ENCODE measurements at places on chromosomes 12 and 14. TPM values are rescaled to one million over a fixed set of nuclear protein-coding genes. Genes with fewer than 3 reads are reported as not detected.

GRCh38 chr12:40157336-40157735 is 51.5 kb upstream of the SLC2A13 start:
- DNase-seq, result no peak

DNA sequence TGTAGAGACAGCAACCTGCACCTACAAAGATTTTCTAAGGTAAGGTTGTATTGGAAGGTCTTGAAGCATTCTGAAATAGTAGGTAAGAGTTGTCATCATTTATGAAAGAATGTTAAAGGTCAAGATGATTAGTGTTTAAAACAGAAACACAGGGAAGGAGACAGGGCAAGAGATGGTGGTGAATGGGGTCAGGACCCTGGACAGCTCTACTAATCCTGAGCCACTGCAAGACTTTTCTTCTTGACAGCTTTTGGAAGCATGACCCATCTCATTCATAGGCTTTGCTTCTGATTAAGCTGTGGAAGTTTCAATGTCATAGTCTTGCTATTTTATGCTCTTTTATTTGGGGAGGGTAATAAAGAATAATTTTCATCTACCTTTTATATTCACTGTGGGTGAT is 75.5 kb upstream of the CAND1 start:
- no peak for DNase-seq

GRCh38 chr12:118512669-118513068 is 136.3 kb downstream of the SUDS3 start:
- no peak for DNase-seq

DNA sequence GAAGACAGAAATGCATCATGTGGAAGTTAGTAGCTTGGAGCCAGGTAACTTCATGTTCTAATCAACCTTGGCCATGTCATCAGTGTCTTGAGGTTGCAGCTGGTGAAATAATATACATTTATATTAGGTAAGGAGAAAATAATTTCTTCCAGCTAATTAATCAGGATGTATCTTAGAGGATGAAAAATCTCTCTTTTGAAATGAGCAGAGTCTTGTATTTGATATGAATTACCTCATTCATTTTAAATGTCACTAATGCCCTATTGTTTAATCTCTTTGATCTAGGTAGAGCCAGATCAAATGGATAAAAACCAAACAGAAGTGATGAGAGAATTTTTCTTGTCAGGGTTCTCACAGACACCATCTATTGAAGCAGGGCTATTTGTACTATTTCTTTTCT is at the start of gene OR4Q2:
Gene OR4Q2 (plus strand): TSS at position 301 of the 400 bp plus-strand sequence.
- no peak for DNase-seq

DNA sequence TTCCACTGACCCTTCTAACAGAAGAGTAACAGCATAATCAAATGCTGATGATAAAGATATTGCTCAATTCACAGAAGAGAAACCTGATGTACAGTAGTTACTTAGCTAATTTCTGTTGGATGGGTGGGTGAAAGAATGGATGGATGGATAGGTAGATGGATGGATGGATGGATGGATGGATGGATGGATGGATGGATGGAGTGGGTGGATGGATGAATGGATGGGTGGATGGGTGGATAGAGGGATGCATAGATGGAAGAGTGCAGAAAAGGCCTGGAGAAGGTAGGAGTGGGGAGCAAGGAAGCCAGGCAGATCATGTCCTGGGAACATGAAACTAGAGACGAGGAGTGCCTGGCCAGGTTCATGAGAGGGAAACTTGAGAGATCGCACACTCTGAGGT is 520.9 kb downstream of the BCL11B start:
- no peak for DNase-seq

- DNase-seq, result no peak
Observed at GRCh38 chr12:120066341-120066740, 50.2 kb downstream of the RAB35 start.

GRCh38 chr12:29783773-29784666 is at the start of gene TMTC1:
Gene TMTC1, minus strand, starts transcription at chr12:29783942. Its CDS starts 191 bp downstream, at chr12:29783751.
- DNase-seq, result no peak

DNA sequence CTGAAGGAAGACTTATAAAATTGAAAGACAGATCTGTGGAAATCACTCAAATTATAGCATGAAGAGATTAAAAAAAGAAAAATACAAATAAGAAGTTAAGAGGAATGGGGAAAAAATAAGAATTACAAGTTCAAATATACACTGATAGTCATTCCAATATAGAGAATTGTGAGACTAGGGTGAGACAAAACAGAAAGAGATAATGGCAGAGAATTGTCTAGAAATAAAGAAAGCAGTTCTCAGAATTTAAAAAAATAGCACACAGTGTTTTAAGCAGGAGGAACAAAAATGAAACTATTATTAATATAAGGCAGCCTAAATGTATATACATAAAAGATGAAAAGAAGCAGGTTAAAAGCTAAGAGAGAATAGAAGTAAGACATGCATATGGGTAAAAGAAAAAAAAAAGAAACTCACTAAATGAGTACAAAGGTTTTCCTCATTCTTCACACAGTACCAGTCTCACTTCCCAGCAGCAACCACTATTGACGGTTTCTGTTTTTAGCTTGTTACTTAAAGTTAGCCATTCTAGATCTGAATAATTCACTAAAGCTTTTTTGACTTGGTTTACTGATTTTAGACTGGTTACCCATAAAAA is 31.1 kb downstream of the SLC38A4 start:
- DNase-seq, result no peak

- no peak for DNase-seq
Observed at GRCh38 chr14:100454437-100454836, 131.3 kb downstream of the SLC25A47 start.

DNA sequence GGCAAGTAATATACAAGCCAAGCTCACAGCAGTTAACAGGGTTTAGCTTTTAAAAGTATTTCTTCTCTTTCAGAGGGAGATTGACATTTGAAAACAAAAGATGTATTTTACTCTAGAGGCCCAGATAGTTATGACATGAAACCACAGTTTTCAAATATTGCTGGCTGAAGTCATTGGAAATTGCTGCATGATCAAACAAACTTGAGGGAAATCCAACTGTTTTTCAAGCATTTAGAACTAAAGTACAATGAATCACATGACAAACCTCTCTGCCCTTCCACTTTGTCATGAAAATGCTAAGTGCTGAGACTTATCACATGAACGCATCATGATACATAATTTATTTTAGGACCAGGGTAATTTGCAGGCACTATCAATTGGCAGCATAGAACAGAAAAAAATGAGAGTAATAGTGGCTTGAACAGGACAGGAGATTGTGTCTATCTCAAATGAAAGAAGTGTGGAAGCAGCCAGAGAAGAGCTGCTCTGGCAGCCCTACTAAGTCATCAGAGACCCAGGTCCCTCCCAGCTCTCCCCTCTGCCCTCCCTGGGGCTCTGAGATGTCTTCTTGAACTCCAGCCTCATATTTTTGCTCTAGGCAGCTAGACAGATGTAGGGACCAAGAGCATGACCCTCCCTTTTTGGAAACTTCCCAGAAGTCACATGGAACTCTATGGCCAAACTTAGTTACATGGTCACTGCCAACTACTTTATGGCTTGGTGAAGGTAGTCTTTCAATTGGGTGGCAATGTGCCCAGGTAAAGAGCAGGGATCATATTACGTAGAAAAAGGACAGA is 90.1 kb upstream of the PELI2 start:
- no peak for DNase-seq

DNA sequence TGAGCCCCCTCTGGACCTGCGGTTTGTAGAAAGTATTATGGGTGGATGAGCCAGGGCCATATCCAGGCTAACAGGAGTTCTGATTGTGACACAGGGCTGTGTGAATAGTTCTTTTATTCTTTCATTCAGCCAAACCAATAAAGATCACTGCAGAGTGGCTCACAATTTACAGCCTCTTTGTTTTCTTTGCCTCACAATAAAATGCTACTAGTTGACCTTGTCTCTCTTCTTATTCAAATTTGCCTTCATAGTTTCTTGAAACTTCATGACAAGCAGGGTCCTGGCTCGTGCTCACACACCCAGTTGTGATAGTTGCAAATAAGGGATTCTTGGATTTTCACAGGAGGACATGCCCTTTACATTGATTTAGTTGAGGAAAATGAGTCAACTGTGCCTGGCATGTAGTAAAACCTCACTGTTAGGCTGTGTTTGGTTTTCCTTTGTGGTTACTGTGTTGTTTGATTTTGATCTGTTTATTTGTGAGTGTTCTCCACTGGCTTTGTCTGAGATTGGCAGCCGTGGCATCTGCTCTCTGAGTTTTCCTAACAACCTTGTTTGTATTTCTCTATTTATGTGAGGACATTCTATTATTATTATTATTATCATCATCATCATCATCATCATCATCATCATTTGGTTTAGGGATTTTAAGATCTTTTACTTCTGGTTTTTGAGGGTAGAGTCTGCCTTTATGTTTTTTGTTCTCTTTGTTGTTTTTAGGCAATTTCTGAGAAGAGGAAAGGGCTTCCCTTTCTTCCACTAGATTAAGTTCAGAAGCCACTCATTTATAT is 2.7 kb upstream of the KRT6B start:
- DNase-seq, result no peak

DNA sequence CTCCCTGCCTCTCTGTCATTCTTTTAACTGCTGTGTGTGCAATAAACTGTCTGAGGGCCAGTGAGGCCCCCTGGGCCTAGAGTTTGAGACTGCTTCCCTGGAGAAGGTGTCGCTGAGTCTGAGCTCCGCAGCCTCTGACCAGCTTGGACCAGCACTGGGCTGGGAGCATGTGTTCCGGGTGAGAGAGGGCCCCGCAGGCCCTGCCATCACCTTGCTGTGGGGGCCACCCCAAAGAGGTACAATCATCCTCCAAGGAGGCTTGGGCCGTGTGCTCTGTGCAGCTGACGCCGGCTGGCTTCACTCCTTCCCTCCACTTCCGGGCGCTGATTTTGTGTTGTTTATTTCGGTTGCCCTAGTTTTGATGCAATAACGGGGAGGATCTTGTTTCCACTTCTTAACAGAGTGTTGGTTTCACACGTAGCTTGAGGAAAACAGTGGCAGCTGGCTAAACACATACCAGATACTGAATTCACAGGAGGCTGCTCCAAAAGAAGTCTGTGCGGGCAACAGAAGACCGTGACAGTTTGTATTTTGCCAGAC is 121.6 kb downstream of the TMEM132C start:
- DNase-seq, result no peak

GRCh38 chr12:65853489-65854157 is 29.3 kb downstream of the HMGA2 start:
- DNase-seq, result no peak

DNA sequence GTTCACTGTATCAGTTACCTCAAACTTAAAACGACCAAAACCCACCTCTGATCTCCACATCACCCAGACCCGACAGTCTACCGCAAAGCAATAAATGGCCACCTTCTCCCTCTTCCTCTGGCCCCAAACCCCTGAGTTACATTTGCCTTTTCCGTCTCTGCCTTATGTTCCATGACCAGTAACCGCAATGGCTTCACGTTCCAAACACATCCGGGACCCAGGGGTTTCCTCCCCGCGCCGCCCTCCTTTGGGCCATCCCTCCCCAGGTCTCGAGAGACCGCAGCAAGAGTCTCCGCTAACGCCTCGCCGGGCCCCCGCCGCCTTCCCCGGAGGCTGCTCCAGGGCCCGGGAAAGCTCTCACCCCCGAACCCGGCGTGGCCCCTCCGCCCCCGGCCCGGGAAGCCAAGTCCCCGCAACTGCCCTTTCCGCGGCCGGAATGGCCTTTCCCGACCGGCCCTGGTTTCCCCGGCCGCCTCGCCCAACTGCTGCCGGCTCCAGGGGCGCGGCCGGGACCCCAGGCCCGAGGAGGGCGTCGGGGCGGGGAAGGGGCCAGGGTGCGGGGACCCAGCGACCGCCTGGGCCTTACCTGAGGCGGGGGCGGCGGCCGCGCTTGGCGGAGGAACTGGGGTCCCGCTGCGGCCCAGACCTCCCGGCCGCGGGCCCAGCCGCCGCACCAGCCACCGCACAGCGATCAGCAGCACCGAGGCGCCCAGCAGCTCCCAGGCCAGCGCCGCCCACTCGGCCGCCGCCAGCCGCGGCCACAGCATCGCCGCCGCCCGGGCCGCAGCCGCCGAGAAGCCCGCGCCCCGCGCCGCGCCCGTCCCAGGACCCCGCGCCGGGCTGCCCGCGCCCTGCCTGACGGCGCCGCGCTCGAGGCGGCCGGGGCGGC is at the start of gene ANKLE2:
Gene ANKLE2 (minus strand): TSS at position 801 of the 889 bp plus-strand sequence. CDS start 34 bp downstream, at position 767.
- no peak for DNase-seq

GRCh38 chr14:97021001-97021400 is 223.8 kb downstream of the VRK1 start:
- no peak for DNase-seq

KCNC2 gene
- total RNA-seq, result not detected

CMTM5 gene
- not detected for total RNA-seq

DHRS2 gene
- total RNA-seq, result 0.18 TPM

All from foreskin keratinocyte (primary cell).